Vagina (tissue), 2 donors: ENCODE measurements at places on chromosomes 6 and 20. TPM values are rescaled to one million over a fixed set of nuclear protein-coding genes. Genes with fewer than 3 reads are reported as not detected.
A peak's percentile ranks its signal among the peaks of the same experiment; 100 is the strongest.

The CFAP206 gene
- total RNA-seq = not detected

DNA sequence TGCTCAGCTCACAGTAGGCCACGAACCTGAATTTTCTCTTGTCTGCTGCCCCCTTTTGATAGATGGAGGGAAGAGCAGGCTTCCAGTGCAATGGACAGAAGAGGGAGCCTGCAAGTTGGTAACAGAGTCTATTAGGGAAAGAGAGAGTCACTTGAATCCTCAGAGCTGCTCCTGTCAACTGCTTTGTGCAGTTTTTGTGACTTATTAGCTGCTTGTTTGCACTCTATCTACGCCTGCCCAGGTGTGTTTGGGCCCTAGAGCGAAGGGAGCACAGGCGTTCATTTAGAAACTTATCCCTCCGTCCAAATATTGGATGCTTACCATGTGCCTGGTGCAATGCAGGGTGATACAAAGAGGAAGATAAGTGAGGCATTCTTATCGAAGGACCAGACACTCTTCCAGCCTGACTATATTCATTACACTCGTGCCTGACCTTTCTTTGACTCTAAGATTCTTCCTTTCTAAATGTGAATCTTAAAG lies 11.6 kb upstream of the SLC2A12 start:
- no peak overlapping the region for H3K27ac ChIP-seq
- no peaks in the 10 kb centered on the region for H3K27me3 ChIP-seq
- no peaks in the 10 kb centered on the region for H3K36me3 ChIP-seq
- H3K4me3 ChIP-seq = no peak overlapping the region

GRCh38 chr20:16576219-16576618 lies 3.0 kb upstream of the KIF16B start:
- no peak overlapping the region for H3K4me3 ChIP-seq
- DNase-seq = no peak

DNA sequence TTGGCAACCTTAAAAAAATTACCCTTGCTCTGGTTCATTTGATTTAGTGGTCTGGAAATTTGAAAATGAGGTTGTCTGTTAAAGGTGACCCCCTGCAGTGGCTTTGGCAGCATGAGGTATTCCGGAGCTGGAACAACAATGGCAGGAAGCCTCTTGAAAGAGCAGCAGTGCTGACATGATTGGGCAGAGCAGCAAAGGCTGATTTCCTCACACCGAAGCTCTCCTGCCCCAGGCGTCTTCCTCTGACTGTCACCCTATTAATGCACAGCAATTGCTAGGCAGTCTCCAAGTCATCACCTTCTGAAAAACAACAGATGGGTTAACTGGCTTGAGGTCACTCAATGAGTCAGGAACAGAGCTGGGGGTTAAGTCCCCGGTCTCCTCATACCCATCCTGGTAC lies 241.8 kb upstream of the MMS22L start:
- H3K27ac ChIP-seq = no peak overlapping the region
- no peaks in the 10 kb centered on the region for H3K4me1 ChIP-seq
- H3K4me3 ChIP-seq = no peak overlapping the region
- DNase-seq = no peak

DNA sequence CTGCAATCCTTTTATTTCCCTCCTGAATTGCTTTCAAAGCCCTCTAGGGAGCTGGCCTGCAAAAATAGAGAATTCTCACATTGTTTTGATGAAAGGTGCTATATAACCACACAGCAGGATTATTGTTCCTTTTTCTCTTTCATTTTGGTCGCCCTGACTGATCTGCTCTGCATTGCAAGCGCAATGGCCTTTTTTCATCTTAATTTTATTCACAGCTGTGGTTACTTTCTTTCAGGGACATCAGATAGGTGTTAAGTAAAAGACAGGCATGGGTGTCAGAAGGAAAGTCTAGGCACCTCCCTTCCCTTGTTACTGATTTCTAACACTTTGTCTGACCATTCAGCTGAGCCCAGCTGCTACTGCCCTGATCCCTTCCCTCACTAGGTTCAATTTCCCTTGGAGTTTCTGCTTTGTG lies 850.5 kb upstream of the MAP3K7 start:
- H3K27ac ChIP-seq = no peak overlapping the region
- no peak for DNase-seq
- H3K27me3 ChIP-seq = no peaks in the 10 kb centered on the region
- no peaks in the 10 kb centered on the region for H3K36me3 ChIP-seq

The SOX18 gene
- 57.2 TPM for total RNA-seq

The LHFPL5 gene
- not detected for total RNA-seq

The TCP11 gene
- not detected for total RNA-seq

DNA sequence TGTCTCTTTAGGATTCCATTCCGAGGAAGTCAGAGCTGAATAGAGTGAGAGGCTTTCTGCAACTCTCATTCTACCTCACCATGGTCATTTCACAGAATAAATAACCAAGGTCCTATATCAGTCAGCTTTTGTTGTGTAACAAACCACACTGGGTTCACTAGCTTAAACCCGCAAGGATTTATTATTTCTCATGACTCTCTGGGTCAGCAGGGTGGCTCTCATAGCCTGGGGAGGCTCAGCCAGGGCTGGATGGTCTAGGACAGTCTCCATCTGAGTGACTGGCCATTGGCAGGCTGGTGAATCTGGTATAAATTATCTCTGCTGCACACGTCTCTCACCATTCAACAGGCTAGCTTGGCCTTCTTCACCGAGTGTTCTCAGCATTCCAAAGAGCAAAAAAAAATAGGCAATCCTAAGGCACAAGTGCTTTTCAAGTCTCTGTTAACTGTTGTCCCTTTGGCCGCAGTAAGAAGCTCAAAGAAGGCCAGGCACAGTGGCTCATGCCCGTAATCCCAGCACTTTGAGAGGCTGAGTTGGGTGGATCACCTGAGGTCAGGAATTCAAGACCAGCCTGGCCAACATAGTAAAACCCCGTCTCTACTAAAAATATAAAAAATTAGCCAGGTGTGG lies 39.7 kb downstream of the ISM1 start:
- H3K27ac ChIP-seq = no peak overlapping the region
- H3K27me3 ChIP-seq = no peaks in the 10 kb centered on the region
- H3K4me1 ChIP-seq = no peaks in the 10 kb centered on the region
- DNase-seq = no peak

DNA sequence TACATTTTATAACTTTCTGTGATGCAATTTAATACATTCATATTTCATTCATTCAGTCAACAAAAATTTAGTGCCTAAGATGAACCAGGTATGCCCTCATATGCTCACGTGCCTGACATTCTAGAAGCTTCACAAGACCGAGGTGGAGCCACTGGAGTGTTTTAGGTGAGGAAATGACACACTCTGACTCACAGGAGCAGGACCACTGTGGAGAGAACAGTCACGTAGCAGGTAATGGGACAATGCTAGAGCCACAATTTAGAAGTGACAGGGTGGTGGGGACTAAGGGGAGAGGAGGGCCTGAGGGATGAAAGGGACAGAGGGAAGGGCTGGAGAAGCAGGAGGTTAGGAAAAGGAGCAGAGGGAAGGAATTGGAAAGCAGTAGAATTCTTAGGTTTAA lies 17.6 kb upstream of the HLA-A start:
- H3K36me3 ChIP-seq = no peaks in the 10 kb centered on the region
- H3K4me3 ChIP-seq = no peak overlapping the region
- H3K27me3 ChIP-seq = no peaks in the 10 kb centered on the region
- no peaks in the 10 kb centered on the region for H3K4me1 ChIP-seq
- no peak overlapping the region for H3K27ac ChIP-seq

DNA sequence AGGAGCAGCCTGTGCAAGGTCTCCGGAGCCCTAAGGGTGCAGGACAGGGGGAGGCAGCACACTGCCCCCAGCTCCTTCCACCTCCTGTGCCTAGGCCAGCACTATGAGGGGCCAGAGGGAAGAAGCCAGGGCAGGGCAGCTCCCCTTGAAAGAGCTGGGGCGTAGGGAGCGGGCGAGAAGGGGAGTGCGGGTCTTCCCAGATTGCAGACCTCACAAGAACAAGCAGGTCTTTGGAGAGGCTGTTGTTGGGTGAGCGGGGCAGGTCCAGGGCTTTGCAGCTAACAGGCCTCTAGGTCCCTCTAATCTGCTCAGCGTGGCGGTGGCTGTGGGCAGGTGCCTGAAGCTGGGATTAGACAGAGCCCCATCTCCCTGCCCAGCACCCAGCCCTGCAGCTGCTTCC lies 22.4 kb upstream of the CST1 start:
- no peaks in the 10 kb centered on the region for H3K4me1 ChIP-seq
- no peaks in the 10 kb centered on the region for H3K36me3 ChIP-seq
- DNase-seq = peak; percentile 75
- H3K27ac ChIP-seq = no peak overlapping the region

DNA sequence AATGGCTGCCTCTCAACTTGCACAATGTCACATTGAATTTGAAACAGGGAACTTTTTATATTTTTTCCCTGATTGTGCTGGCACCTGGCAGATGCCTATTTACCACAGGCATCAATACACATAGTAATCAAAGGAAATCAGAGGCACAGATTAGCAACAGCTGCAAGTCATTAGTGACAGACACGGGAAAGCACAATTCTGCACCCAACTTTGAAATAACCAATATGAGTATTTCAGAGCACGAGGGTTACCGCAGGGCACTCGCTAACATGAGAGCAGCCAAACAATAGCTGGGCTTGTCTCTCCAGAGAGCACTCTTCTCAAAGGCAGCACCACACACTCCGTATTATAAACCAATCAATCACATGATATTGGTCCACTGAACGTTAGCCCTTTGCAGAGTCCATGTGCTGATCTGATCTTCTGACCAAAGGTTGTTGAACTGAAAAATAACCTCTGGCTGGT lies 149.5 kb downstream of the RNF144B start:
- no peak overlapping the region for H3K27ac ChIP-seq
- no peak for DNase-seq
- no peak overlapping the region for H3K4me3 ChIP-seq
- H3K4me1 ChIP-seq = no peaks in the 10 kb centered on the region

DNA sequence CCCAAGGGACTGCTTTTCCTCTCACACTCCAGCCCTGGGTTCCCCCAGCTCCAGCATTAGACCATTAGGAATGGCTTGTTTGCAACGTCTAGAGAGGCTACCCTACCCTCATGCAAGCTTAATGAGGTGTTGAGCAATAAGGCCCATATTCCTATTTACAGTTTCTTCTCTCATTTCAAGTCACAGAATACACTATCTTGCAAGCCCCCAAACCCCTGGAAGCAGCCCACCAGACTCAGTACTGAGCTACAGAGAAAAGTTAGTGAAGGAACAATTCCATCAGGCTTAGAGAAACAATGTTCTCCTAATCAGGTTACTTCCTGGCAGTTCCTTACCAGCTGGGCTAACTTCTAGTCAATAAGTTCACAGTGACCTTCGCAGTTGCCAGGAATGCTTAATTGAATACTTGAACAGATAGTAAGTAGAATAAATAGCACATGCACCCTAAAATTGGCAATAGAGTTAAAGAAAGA lies 606.5 kb upstream of the NOX3 start:
- H3K27ac ChIP-seq = peak overlapping the region; percentile 60
- H3K4me1 ChIP-seq = peaks cover 21% of the 10 kb centered on the region
- H3K4me3 ChIP-seq = no peak overlapping the region

The AKIRIN2 gene
- total RNA-seq = 32.9 TPM

The OR14J1 gene
- 0.74 TPM for total RNA-seq

GRCh38 chr6:54003316-54003715 lies 107.9 kb upstream of the MLIP start:
- DNase-seq = no peak
- H3K27me3 ChIP-seq = no peaks in the 10 kb centered on the region
- H3K4me3 ChIP-seq = no peak overlapping the region

GRCh38 chr6:13421425-13422059 lies 65.9 kb downstream of the GFOD1 start:
- H3K27me3 ChIP-seq = no peaks in the 10 kb centered on the region
- H3K4me1 ChIP-seq = peaks cover 41% of the 10 kb centered on the region
- peak overlapping the region; percentile 23 for H3K27ac ChIP-seq
- H3K36me3 ChIP-seq = no peaks in the 10 kb centered on the region

DNA sequence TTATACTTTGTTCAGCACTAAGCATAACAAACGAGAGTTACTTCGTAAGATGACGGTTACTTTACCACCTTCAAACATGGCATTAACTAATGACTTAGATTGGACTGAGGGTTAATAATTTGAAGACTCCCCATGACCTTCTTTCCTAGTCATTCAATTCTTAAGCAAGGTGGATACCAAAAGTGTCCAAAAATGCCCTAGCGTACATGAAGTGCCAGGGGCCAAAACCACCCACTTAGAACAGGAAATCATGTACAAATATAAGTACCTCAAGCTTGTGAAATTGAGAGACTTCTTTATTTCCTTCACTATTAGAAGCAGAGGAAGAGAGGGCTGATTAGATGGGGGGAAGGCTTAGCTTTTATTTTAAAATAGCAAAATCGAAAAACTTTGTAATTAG lies 166.4 kb downstream of the ATXN1 start:
- no peak overlapping the region for H3K27ac ChIP-seq
- H3K36me3 ChIP-seq = no peaks in the 10 kb centered on the region
- H3K4me1 ChIP-seq = peaks cover 6% of the 10 kb centered on the region
- no peak for DNase-seq
- H3K27me3 ChIP-seq = no peaks in the 10 kb centered on the region

The CHRNA4 gene
- total RNA-seq = 0.25 TPM

The MEI4 gene
- total RNA-seq = not detected

GRCh38 chr6:169906004-169906687 lies 154.7 kb downstream of the ERMARD start:
- peaks cover 4% of the 10 kb centered on the region for H3K4me1 ChIP-seq
- no peaks in the 10 kb centered on the region for H3K27me3 ChIP-seq
- H3K27ac ChIP-seq = no peak overlapping the region
- no peak overlapping the region for H3K4me3 ChIP-seq
- DNase-seq = no peak
- no peaks in the 10 kb centered on the region for H3K36me3 ChIP-seq

DNA sequence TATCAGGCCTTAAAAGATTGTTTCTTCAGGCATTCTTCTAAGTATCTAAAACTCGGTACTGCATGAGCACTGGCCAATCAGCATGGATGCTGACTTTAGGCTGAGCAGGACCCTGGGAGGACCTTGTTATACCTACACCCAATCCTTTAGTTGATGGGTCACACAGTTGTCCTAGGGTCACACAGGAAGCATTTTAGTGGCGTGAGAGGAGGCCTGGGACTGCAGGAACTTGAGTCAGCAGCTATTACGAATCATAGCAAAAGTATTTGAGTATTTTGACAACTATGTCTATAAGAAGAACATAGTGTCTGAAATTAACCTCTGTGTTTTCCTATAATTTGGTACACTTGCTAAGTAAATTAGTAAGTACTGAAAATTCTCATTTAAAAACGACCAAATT lies 741.4 kb downstream of the HACE1 start:
- no peak for DNase-seq
- H3K36me3 ChIP-seq = no peaks in the 10 kb centered on the region
- H3K27me3 ChIP-seq = no peaks in the 10 kb centered on the region
- no peaks in the 10 kb centered on the region for H3K4me1 ChIP-seq
- H3K27ac ChIP-seq = no peak overlapping the region
- no peak overlapping the region for H3K4me3 ChIP-seq

DNA sequence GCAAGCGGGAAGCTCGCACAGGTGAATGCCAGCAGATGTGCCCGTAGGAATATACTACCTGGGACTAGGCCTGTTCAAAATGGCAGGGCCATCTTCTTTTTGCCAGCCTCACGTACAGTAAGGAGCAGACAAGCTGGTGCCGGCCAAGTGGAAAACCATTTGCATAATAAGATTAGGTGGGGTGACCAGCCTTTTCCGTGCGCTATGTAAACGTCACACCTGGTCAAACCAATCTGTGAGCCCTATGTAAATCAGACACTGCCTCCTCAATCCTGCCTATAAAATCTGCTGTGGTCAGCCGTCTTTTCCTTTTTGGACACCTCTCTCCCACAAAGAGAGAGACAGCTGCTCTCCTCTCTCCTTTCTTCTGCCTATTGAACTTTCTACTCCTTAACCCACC lies 60.8 kb upstream of the TMEM30A start:
- no peaks in the 10 kb centered on the region for H3K27me3 ChIP-seq
- DNase-seq = no peak
- H3K4me3 ChIP-seq = no peak overlapping the region
- peaks cover 5% of the 10 kb centered on the region for H3K4me1 ChIP-seq
